Stimulated activated CD4-positive, alpha-beta T cell treated with anti-CD3 and anti-CD28 coated beads, Interleukin-12 subunit alpha, Interleukin-12 subunit beta, amount 100 ng/mL, for 48 hours (primary cell): ENCODE measurements at places on chromosomes 2 and 18.

GRCh38 chr2:98912221-98912851, 23.7 kb downstream of the CRACDL start:
- DNase-seq = no peak

- no peak for DNase-seq
These were observed 27.6 kb upstream of the TMBIM1 start for GRCh38 chr2:218319813-218320365.

GRCh38 chr2:102080451-102081242, 61.9 kb upstream of the IL1R1 start:
- DNase-seq = no peak

GRCh38 chr2:119160361-119160990, 1.9 kb upstream of the C1QL2 start:
- DNase-seq = no peak

GRCh38 chr2:71783215-71783614, 329.9 kb downstream of the DYSF start:
- no peak for DNase-seq

DNA sequence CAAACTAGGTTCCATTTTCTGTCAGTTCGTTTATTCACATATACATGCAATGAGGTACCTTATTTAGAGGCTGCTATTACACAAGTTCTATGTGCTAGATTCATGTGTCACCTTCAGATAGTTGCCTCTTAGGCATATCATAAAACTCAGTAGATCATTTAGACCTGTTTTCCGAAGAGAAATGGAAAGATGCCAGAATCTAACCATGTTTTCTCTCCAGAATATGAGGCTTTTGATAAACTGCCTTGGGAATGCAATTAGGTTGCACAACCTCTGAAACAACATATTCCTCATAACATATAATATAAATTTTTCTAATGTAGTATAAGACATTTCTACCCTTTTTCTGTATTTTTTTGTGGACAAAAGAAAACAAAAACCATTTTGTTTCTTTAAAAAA, 108.1 kb downstream of the PRPF40A start:
- DNase-seq = no peak

GRCh38 chr2:226618875-226619605, 180.6 kb downstream of the IRS1 start:
- no peak for DNase-seq

DNA sequence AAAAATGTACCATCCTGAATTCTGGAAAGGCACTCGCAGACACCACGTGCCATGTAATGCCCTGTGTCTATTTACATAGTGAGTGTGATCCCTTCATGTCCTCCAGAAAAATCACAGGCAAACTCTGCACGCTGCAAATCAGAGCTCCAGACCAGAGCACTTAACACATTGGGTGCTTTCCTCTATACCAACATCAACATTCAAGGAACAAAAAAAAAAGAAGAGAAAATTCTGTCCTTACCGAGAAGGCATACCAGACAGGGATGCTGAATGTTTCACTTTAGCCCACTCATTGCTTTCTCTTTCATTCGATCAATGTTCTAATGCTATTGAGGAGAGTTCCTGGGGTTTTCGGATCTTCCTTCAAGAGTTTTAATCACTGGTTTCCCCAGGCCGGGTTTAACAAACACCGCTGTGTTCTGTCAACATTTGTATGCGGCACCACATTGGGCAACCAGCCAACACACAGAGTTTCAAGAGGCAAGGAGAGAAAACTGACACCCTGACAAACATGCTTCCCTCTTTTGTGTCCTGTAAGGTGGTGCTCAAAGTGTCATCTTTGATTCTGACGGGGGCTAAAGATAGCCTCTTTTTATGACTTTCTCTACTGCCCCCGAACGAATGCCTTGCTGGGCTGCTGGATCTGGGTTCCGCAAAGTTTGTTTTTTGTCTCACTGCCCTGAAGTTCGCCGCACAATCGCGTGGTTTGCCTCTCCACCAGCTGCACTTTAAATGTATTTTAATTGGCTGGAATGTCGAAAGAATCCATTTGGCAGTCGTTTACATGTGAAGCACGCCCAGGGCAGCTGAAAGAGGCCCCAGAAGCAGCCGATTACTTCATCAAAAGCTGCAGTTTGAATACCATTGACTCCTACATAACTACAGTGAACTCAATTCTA, 106.4 kb upstream of the NCKAP5 start:
- DNase-seq = no peak

- no peak for DNase-seq
These were observed 34.6 kb downstream of the GREB1 start for GRCh38 chr2:11568436-11568835.

GRCh38 chr2:148565272-148565894, 79.2 kb upstream of the EPC2 start:
- DNase-seq = no peak

- no peak for DNase-seq
These were observed 550 bp upstream of the SFXN5 start for GRCh38 chr2:73072129-73072395.

- DNase-seq = no peak
These were observed 407.6 kb downstream of the TGIF1 start for GRCh38 chr18:3857544-3857943.

DNA sequence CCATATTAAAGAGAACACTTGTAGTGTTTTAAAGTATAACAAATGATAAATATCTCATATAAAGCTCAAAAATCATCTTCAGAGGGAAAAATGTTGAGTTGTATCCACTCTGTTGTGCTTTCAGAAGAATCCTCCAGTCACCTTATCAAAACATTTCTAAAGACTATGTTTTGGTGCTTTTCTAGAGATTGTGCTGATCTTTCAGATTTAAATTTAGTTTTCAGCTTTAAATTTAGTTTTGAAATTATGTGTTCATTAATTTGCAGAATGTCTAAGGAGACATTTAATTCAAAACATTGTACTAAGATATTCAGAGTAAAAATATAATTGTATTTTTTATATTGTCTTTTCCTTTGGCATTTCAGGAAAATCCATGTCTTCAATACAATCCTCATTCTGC, 303.1 kb upstream of the KYNU start:
- DNase-seq = no peak

GRCh38 chr2:119864318-119864717, 104.6 kb downstream of the PTPN4 start:
- DNase-seq = no peak

- DNase-seq = no peak
These were observed 60.7 kb downstream of the RRM2 start for GRCh38 chr2:10183146-10183675.

DNA sequence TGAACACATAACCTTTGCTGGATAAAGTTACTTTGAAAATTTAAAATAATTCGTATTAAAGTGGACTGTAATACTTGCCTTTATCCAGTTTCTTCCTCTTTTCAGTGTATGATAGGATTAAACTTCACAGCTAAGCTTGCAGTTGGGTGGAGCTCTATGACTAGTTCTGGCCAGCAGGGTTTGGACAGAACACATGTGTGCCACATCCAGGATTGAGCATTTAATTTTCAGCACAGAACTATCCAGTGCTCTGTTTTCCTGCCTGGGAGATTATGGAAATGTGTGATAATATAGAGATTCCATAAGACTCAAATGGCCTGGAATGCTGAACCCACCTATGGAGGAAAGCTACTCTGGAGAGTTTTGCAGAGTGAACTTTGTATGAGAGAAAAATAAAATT, 200.2 kb downstream of the OSR1 start:
- no peak for DNase-seq

DNA sequence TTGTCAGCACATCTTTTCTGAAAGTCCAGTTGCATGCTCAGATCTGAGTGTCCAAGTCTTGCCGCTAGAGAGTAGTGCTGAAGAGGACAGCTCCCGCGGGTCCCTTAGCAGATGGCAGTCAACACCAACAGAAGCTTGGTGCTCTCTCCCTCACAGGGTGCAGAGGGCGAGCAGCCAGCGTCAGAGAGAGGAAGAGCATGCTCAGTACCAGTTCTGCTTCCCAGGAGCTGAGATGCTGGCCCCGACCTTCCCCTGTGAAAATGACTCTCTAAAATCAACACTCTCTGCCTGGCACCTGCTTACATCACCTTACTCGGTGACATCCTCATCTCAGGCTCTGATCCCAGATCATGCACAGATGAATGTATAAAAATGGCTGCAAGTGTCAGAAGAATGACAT, 86.0 kb upstream of the TWIST2 start:
- no peak for DNase-seq

DNA sequence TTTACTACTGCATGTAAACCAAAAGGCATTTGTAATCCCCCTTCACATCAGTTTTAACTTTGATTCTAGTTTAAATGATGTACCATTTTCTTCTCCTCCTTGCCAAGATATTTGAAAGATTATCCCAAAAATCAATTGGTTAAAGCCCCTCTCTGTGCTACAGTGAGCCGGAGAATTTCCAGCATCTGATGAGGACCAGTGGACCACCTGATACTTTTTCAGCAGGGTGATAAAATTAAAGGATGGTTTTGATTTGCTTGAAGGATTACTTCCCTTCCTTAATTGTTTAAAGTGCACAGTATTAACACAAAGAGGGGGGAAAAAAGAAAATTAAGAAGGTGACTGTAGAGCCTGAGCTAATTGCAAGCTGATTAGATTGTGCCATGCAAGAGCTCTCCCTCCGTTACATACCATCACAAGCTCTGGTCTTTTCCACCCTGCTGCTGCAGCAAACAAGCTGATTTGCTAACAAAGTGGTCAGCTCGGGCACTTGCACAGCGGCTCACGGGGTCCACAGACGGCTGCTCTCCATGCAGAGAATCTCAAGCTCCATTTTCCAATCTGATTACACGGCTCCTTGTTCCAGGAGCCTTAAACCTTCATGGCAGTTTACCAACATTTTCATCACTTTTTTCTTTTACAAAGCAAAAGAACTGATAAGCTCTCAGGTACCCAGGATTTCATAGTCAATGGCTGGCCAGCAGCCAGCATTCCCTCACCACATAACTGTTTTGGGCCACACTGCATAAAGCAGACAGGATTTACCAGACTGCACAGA, 22.1 kb downstream of the FIGN start:
- no peak for DNase-seq

- DNase-seq = no peak
These were observed 2.8 kb upstream of the GAD1 start for GRCh38 chr2:170813611-170814532.

GRCh38 chr18:21004726-21005125, 106.9 kb downstream of the ROCK1 start:
- DNase-seq = no peak

DNA sequence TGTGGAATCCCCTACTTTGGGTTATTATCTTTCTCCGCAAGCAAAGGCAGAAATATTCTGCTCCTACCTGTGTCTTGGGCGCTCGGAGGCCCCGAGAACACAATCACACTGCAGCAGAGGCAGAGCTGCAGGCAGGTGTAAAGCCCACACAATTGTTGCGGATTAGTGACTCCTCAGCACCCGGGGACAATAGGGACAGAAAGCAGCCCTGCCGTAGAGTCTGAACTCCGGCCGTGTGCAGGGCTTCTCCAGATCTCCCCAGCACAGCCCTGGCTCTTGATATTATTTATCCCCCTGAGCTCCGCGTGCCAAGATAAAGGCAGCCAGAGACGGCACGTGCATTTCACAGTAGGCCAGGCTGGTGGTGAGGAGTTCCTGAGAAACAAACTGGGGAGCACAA, 229.2 kb downstream of the EN1 start:
- DNase-seq = no peak

GRCh38 chr2:238203973-238204683, 633 bp upstream of the ILKAP start:
- DNase-seq = no peak

GRCh38 chr2:174681099-174682006, 82.9 kb downstream of the CHRNA1 start:
- DNase-seq = no peak

DNA sequence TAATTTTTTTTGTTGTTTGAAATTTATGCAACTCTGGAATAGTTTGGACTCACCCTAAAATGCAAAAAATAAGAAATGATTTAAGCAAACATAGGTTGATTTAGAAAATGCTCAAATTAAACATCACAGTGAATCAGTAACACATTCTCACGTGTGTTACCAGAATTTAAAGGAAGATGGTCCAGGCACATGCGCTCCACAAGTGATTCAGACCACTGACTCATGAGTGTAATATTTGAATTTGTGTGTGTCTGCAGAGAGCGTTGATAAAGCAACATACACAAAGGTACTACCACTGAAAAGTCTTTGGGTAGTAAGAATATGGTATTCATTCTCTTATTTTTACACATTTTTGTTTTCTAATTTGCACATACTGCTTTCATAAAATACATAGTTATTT, 7.9 kb downstream of the SS18 start:
- no peak for DNase-seq

- DNase-seq = no peak
These were observed 83.4 kb downstream of the DOCK10 start for GRCh38 chr2:224958873-224959272.

- no peak for DNase-seq
These were observed 760 bp upstream of the STON1 start for GRCh38 chr2:48529194-48529593.

DNA sequence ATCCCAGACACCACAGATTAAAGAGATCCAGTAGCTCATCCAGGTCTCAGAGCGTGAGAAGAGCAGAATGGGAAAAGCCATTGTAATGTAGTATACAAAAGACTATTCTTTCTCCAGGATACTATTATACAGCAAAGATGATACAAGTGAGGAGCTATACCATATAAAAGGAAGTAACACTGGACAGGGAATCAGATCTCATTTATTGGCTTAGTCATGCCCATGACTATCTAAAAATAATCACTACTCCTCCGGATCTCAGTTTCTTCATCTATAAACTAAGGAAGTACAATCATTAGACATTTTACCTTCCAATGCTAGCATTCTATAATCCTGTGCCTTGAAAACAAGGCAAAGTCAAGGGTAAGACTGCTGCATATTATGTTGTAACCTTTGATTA, 19.4 kb downstream of the KRCC1 start:
- no peak for DNase-seq

DNA sequence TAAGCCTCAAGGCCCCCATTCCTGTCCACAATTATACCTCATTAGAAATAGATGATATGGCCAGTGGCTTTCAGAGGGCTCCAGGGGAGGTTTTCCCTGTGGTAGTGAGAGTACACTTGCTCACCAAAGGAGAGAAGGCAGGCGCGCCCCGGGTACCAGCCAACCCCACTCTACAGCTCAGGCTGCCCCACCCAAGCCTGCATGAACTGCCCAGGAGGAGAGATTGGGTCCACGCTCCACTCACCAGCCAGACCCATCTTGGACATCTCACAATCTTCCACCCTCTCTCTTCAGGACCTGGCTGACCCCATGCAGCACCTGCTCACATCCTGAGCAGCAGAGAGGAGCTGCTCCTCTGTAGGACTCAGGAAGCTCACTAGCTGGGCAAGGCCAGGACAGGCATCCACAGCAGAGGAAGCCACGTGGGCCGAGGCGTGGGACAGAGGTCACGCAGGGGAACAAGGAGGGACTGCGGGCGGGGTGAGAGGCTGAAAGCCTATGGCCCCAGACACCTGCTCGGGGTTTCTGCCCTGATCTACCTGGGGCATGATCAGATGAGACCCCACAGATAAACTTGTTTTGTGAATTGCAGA, 53.9 kb upstream of the GLI2 start:
- DNase-seq = no peak
